ENCODE measurements at places on chromosomes 12 and 14.

DNA sequence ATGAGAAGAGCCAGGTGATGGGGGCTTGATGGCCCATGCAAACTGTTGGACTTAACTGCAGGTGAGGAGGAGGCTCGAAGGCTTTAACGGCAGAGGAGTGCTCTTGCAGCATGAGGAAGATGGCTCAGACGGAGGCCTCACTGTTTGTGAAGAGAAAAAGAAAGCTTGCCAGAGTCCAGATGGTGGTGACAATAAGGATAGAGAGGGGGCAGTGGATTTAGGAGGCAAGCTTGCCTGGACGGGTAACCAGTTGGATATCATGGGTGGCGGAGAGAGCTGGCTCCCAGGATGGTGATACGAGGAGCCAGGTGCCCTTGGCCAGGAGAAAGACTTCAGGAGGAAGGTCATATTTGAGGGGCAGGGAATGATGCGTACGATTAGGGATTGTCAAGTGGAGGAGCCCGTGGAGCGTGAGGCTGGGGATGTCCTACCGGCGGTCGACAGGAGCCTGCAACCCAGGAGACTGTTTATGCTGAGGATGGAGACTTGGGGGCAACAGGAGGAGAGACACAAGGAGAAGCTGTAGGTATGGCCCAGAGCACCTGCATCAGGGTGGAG lies 71.8 kb downstream of the CACNA1C start:
- no peak for DNase-seq

DNA sequence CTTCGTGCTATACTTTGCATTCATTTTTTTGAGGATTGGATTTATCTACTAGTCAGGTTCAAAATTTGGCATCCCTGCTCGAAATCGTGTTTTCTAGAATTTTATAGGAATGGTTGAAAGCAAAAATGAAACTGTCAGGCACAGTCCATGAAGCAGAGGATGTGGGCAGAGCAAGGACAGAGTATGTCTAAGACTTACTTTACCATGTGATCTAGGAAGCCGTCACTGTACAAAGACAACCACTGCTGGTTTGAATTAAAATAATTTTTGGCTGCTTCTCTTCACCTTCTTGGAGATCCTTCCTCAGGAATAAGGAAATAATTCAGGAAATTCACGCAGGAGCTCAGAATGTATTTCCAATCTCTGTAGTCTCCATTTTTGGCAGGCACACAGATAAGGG lies 31.6 kb upstream of the SGPP1 start:
- DNase-seq: no peak

- no peak for DNase-seq
Observed at GRCh38 chr14:90842726-90843125, 26.5 kb upstream of the TTC7B start.

- no peak for DNase-seq
Observed at GRCh38 chr12:92859650-92860386, 69.3 kb downstream of the EEA1 start.
